Hippocampal formation (tissue), 2 donors: ENCODE measurements at places on chromosomes 11 and 22.
A peak's percentile ranks its signal among the peaks of the same experiment; 100 is the strongest.

GRCh38 chr11:42890773-42891172, 421.0 kb upstream of the API5 start:
- no peak for DNase-seq

- DNase-seq = no peak
Observed at GRCh38 chr22:20956258-20957101, 10.6 kb upstream of the AIFM3 start.

- DNase-seq = no peak
Observed at GRCh38 chr11:45815747-45816146, 10.8 kb downstream of the SLC35C1 start.

GRCh38 chr11:61082062-61082870, 20.0 kb upstream of the CD5 start:
- no peak for DNase-seq

GRCh38 chr11:35909511-35910265, 34.2 kb upstream of the LDLRAD3 start:
- DNase-seq = no peak

- no peak for DNase-seq
Observed at GRCh38 chr11:120522021-120522420, 10.5 kb downstream of the GRIK4 start.

GRCh38 chr22:17943533-17944249, 80.7 kb downstream of the MICAL3 start:
- no peak for DNase-seq

DNA sequence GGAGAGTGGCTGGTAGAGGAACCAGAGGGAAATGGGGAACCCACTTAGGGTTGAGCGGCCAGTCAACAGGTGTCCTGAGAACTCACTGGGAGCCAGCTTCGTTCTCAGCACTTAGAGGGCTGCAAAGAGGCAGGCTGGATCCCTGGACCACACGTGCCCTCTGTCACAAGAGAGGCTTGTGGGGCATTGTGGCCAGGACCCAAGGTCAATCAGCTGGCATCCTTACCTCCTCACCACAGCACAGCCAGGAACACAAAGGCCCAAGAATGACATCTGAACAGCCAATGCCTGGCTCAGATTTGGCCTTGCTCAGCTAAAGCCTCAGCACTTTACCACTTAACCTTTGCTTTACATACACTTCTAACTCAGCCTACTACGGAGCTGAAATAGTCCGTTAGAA, 7.4 kb downstream of the MAPK8IP1 start:
- no peak for DNase-seq

DNA sequence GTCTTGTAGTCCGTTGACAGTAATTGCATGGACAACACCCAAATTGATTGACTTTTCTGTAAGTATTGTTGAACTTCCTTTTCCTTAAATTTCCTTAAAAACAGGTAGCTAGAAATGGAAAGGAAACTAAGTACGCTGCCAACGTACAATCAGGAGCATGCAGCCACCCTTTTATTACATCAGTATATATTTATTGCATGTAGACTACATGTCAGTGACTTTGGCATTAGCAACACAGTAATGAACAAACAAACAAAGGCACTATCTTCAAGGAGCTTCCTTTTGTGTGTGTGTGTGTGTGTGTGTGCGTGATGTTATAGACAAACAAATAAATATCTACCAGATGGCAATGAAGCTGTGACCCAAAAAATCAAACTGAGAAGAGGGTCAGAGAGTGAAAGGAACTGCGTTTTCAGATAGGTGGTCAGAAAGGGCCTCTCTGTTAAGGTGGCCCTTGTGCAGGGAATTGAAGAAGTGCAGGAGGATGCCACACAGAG, at the start of gene OR9Q1:
OR9Q1 (plus strand) TSS at position 447 of the 497 bp plus-strand sequence. CDS start 155,564 bp downstream, outside the sequence.
- no peak for DNase-seq

GRCh38 chr11:59918987-59919589, 19.1 kb upstream of the OOSP1 start:
- peak; percentile 0 for DNase-seq

GRCh38 chr11:59659981-59660380, 8.9 kb downstream of the PATL1 start:
- DNase-seq = no peak

GRCh38 chr11:12169822-12170221, 59.4 kb downstream of the MICAL2 start:
- DNase-seq = no peak

- no peak for DNase-seq
Observed at GRCh38 chr22:46004105-46004866, 27.3 kb upstream of the WNT7B start.

DNA sequence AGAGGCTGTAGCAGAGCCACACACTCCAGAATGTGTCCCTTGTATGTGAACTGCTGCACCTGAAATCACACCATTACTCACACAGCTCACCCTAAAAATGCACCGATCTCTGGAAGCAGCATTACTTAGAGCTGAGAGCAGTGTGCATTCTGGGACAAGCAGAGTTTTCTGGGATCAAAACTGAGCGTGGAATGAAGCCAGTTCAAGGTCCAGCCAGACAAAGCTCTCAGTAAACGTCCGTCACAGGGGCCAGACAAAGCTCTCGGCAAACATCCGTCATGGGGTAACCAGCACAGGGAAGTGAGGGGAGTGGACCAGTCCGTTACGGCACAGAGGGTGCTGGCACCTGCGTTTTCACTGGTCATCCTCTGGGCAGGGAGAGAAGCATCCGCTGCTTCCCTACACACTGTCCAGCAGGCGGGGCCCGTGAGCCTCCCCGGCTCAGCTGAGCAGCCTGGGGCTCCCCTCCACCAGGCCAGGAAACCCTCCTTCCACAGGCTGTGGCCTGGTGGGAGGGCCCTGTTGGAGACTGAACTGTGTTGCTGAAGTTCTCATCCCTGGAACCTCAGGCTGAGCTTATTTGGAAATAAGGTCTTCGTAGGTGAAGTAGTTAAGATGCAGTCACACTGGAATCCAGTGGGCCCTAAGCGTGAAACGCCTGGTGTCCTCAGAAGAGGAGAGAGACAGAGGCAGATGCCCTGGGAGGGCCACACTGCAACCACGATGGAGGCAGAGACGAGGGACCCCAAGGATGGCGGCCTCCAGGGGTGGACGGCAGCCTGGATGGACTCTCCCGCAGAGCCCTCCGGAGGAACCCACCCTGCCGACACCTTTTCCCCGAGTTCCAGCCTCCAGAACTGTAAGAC, 883.9 kb downstream of the BRD1 start:
- DNase-seq = peak; percentile 61

- no peak for DNase-seq
Observed at GRCh38 chr22:48869788-48870187, 957.9 kb downstream of the BRD1 start.

DNA sequence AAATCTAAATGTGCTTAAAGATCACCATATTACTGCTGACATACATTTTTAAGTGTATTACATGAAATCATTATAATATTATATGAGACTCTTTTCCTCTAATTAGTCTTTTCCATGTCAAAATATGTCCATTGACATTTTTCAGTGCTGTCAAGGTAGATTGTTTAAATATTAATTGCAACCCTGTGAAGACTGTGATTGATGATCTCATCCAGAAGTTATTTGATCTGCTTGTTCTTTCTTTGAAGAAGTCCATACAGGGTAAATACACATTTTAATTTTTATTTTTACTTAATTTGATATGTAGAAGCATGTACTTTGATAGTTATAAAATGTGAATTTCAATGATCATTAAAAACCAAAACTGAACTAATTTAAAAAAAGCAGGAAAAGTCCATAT, 38.4 kb downstream of the DYNC2H1 start:
- no peak for DNase-seq

DNA sequence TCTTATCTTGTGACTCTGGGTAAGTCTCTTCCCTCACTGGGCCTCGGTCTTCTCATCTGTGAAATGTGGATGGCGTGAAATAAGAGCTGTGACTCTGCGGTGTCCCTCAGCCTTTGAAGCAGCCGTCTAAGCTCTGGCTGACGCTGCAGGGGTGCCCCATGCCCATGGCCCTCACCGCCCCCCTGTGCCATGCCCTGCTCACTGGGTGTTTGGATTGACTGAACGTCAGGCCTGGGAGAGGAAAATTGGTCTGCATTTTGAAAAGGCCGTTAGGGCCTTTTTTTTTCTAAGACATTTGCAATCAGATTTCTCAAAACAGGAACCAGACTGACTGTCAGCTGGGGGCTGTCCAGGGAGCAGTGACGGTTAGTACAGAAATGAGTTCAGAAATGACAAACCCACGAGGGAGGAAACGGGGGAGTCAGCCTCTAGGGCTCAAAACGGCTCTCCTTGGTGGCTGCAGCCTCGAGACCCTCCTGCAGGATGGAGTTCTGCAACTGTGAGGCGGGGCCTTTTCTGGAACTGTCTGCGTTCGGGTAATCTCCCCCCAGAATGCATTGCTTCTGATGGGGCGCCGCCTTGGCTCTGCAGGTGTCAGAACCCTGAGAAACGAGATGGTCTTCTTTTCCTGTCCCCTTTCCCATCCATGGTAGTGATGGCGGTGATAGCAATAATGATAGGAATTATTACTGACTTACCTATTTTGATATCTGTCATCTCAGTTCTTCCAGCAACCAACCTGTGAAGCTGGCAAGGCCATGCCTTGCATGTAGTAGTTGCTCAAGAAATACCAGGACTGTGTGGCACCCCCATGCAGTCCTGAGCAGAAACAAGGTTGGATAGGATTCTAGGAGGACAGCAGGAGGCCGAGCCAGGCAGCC, 2.0 kb downstream of the GRK2 start:
- no peak for DNase-seq

- DNase-seq = no peak
Observed at GRCh38 chr11:133586903-133587517, 54.7 kb upstream of the OPCML start.
